Right cardiac atrium (tissue), 5 donors: ENCODE measurements at places on chromosomes 12 and 14.

DNA sequence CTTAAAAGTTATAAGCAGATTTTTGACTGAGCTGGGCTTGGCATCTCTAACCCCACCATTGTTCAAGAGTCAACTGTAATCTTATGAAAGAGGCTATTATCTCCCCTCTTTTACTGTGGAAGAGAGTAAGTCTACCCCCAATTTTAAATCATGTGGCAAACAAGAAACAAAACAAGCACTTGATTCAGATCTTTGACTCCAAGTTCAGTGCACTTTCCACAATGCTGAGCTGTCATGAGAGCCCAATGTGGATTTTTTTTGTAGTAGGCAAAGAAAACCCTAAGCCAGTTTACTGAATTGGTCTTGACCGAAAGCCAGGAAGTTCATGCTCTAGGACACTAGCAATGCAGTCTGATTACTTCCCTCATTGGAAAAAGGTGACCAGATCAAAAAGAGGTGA lies 306.2 kb downstream of the GALC start:
- no peak for DNase-seq

DNA sequence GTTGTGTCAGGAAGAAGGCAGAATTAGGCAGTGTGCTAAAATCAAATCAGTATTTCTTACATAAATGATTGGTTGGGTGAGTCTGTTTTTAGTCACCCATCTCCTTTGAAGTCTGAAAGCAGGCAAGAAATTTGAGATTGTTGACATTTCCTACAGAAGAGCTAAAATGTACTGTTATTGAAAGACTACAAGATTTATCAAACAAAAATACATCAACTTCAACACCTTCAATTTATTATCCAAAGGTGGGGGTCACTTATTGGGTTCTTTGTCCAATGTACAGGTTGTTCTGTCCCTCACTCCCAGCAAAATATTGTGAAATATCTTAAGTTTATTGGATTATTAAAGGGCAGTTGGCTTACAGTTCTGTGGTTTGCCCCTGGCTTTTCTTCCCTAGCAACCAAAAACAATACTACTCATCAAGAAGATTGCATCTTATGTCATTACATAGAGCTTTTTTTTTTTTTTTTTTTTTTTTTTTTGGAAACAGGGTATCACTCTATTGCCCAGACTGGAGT lies 20.6 kb upstream of the PKP2 start:
- DNase-seq: no peak

GRCh38 chr12:55695349-55695748 lies 12.4 kb downstream of the ITGA7 start:
- no peak for DNase-seq

- no peak for DNase-seq
These were observed 407.8 kb upstream of the RGS6 start for GRCh38 chr14:71524320-71524982.

- DNase-seq: no peak
These were observed 63.2 kb downstream of the PRIMA1 start for GRCh38 chr14:93725002-93725582.

- DNase-seq: no peak
These were observed 133.8 kb upstream of the TBX3 start for GRCh38 chr12:114817571-114818425.

DNA sequence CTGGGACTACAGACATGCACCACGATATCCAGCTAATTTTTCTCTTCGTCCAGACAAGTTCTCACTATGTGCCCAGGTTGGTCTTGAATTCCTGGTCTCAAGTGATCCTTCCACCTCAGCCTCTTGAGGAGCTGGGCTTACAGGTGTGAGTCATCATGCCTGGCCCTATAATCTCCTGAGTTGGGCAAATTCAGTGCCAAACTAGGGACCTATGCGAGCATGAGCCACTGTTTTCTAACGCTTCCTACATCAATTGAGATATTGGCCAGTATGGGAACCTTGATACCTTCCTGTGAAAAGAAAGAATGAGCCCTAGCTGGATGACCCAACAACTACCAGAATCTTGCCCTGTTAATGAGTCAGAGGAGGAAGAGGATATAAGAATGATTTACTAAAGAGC lies 585.2 kb downstream of the C12orf50 start:
- DNase-seq: no peak
